Stimulated activated CD4-positive, alpha-beta T cell treated with anti-CD3 and anti-CD28 coated beads, Interleukin-12 subunit alpha, Interleukin-12 subunit beta, amount 100 ng/mL, for 24 hours (primary cell): ENCODE measurements at places on chromosomes 7 and 10.

DNA sequence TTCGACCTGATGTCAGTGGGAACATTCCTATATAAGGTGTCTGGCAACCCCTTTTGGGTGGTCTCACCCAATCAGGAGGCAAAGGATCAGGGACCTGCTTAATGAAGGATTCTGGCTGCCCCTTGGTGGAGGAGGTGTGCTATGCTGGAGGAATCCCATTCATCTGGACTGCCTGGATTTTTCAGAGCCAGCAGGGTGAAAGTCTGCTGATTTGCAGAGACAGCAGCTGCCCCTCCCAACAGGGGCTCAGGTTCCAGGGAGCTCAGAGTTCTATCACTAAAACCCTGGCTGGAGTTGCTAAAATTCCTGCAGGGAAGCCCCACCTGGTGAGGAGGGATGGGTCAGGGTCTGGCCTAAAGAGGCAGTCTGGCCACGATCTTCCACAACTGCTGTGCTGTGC is 398.5 kb upstream of the CNTNAP2 start:
- DNase-seq = no peak

- no peak for DNase-seq
These were observed 23.7 kb downstream of the SLC29A3 start for GRCh38 chr10:71342573-71343391.

DNA sequence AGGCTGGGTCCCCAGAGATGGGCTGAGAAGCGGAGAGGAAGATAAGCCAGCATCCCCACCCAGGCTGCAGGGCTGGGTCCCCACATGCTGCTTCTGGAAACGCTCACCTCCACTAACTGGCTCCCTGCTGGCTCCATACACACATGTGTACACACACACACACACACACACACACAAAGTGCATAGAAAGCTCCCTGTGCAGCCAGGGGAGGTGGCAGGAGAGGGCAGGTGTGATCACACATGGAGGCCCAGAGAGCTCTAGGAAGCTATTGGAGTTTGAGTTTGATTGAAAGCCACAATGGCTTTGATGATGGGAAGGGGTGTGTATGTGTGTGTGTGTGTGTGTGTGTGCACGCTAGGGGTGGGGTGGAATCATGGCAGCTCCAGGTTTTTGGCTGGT is 29.3 kb downstream of the CXCL12 start:
- no peak for DNase-seq

DNA sequence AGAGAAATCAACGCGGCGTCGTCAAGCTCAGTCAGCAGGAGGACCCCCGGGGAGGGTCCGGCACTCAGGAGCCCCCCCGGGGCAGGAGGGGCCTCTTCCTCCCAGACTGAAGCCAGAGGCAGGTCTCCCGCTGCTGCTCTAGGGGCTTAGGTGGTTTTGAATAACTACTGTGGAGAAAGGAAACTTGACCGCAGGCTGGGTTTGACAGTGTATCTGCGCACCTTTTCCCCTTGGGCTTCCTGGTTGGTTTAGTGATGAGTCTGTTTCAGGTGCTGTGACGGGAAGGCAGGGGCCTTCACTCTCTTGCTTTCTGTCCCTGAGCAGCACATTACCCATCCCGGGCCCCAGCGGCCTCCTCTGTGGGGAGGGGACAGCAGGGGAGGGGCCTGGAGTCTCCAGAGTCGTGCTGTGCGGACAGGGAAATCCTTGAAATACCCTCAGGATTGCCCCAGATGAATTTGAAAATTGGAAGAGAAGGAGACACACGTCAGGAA is 262.2 kb downstream of the ADARB2 start:
- no peak for DNase-seq

DNA sequence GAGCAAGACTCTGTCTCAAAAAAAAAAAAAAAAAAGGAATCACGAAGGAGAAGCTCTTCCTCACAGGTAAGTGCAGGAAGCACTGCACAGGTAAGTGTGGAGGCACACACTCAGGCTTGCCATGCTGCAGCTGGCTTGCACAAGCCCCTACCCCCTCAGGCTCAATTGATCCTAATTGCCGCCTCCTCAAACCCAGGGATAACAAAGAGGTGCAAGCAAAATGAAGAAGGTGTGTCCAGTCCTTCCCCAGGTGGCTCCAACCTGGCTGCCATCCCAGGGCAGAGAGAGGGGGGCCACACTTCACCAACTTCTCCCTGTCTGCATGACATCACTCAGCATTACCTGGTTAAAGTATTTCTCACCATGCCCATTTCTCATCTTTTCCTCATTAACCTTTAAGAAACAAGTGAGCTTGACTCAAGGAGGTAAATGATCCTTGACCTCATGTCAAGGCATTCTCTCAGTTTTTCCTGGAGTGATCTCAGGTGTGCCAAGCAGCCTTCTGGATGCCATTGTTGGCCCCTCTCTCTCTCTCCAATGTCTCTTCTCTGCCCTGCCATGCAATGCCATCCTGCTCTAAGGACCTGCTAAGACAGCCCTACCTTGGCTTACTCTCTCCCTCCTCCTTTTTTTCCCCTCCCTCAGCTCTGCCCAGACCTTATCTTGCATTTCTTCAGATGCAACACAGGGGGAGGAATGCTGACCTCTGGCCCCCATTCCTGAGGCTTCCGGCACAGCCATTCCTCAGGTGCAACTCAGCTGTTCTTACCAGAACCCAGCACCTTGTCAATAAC is 13.0 kb upstream of the TRPV6 start:
- DNase-seq = no peak

DNA sequence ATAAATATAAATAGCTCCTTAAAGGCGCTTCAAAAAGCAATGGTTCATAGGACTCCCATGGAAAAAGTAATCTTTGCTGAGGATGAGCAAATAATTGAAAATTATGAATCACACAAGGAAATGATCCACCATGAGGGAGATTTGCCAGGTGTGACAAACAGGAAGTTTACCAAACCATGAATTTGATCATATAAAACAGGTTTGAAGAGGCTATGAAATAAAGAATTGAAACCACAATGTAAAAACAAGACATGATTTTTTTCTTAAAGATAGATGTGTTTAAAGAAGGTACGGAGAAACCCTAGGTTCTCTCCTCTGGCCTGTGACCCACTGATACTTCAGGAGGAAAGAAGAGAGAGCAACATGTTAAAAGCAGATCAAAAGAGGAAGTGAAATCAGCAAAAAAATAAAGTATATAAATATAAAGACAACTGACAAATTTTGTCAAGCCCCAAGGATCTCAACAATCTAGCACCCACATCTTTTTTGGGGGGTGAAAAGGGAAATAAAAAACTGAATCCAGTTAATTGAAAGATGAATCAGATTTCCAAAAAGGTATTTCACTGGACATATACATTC is 111.3 kb upstream of the ASAH2 start:
- DNase-seq = no peak

DNA sequence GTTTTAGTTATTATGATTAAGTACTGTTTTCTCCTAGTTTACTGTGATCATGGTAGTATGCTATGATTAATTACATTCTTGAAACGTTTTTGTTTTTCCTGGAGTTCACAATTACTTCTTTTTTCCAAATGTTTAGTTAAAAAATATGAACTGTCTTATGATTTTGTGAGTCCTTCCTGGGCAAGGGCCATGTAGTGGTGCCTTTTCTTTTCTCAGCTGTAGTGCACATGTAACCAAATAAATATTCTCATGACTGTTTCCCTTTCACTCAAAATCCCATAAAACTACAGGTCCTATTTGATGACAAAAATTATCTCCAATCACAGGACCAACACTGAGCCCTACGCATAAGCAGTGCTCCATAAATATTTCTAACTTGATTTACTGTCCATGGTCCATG is 118.9 kb upstream of the EGR2 start:
- no peak for DNase-seq

- DNase-seq = no peak
These were observed 102.4 kb upstream of the GJD4 start for GRCh38 chr10:35502692-35503091.

GRCh38 chr10:9734218-9734617 is 1283.5 kb upstream of the CELF2 start:
- no peak for DNase-seq

GRCh38 chr7:129517931-129518330 is 15.6 kb downstream of the SMKR1 start:
- no peak for DNase-seq

DNA sequence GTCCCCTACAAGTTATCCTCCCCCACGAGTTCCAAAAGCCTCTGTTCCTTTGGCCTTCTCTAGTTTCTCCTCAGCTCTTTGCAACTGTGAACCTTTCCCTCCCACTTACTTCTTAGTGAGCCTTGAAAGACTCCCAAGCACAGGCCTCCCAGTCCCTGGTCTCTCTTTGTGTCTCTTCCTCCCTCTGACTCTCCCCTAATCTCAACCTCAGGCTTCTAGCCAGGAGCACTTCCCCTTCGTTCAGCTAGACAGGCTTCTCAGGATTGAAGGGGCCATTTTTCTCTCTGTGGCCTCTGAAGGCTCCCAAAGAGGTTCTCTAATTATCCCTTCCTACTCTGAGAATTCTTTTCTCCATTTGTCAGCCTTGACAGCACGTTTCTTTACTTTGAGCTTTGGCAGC is 50.2 kb upstream of the PHYHIPL start:
- DNase-seq = no peak

DNA sequence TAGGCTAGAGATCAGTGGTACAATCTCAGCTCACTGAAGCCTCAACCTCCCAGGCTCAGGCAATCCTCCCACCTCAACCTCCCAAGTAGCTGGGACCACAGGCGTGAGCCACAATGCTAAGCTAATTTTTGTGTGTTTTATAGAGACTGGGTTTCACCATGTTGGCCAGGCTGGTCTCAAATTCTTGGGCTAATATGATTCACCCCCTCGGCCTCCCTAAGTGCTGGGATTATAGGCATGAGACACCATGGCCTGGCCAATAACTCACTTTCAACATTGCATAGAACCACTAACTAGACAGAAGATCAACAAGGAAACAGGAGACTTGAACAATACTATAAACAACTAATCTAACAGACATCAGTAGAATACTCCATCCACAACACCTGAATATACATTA is 191.7 kb downstream of the LRRN3 start:
- DNase-seq = no peak

- no peak for DNase-seq
These were observed 29.5 kb downstream of the ZNF775 start for GRCh38 chr7:150408393-150409299.

DNA sequence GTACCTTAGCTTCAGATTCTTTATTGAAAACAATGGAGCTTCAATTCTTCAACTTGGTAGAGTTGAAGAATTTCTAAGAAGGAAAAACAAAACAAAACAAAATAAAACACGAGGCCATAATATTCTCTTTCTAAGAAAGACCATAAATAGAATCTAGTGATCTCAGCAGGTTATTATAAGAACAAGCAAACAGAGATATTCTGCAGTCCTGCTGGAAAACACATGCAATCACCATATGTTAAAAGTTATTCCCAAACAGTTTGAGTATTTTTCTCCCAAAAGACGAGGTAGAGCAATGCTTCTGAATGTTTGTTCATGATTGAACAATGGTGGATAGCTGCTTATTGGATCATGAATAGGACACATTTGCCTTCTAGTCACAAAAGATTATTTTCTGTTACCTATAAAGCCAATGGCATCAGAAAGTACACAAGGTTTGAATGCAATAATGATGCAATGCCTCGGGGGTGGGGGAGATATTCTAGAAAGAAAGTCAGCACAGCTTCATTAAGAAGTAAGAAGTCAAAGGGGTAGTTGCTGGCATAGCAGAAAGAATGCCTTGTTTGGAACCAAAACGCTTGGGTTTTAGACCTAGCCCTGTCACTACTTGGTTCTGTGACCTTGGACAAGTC is 59.3 kb downstream of the CREB3L2 start:
- DNase-seq = no peak

- no peak for DNase-seq
These were observed 123.0 kb upstream of the SFMBT2 start for GRCh38 chr10:7533657-7534479.

DNA sequence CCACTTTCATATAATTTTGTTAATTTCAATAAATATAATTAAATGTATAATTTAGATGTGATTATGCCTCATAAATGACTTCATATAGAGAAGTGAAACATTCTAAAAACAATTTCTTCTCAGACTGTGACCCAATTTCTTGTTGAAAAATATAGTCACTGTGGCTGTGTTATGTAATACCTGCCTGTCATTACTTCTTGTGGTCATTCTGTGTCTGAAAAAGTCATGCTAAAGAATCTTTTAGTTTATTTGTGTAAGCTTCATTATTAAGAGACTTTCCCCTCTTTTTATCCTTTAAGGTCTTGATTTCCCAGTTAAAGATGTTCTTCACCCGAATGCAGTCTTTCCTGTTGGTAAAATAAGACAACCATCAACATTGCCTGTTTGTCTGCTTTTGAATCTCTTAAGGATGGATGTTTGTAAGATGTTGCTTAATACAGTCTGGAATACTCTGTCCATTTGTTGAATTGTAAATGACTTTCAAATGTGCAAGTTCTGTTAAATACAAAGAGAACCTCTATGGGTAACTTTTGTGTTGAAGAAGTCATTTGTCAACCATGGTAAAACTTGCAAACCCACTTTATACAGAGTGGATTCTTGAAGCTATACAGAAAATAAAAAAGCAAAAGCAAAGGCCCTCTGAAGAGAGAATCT is 16.0 kb downstream of the KAT6B start:
- no peak for DNase-seq

GRCh38 chr7:16347066-16347826 is 74.1 kb downstream of the CRPPA start:
- no peak for DNase-seq

DNA sequence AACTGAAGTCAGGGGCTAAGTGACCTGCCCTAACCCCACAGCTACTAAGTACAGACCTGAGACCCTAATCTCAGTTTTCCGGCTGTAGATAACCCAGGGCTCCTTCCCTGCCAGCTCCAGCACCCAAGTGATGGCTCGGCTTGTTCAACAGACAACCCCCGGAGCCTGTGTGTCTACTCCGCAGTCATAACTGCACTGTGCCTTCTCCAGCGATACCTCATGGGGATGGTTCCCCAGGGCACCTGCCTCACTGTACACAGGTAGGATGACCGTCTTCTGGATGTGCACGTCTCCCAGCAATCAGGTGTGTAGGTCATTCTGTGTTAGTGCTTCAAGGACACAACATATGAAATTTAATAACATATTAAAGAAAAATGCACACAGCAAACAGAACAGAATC is 37.1 kb downstream of the CPXM2 start:
- no peak for DNase-seq

DNA sequence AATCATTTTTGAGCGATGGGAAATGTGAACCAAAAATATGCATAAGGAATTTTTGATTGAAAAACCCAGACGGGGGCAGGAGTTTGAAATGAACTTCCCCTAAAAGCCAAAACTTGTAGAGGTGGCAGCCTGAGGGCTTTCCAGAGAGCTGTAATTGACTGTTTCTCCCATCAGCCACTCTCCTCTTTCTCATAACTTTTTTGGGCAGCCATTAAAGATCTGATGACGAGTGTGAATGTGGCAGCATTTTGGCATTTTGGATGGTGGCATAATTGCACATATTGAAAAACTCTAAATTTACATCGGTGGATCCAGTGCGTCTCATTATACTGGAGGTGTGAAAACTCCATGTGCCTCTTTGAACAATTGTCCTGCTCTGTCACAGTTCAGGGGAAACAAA is 159.0 kb downstream of the CUX1 start:
- DNase-seq = no peak
